Progenitor cell of endocrine pancreas (in vitro differentiated cells): ENCODE measurements at places on chromosomes 5 and 9. TPM values are rescaled to one million over a fixed set of nuclear protein-coding genes. Genes with fewer than 3 reads are reported as not detected.

GRCh38 chr5:143683459-143683858, 128.5 kb upstream of the HMHB1 start:
- H3K4me1 ChIP-seq: peaks cover 4% of the 10 kb centered on the region
- H3K36me3 ChIP-seq: no peaks in the 10 kb centered on the region
- peaks cover 4% of the 10 kb centered on the region for H3K27me3 ChIP-seq
- H3K4me3 ChIP-seq: no peak overlapping the region
- DNase-seq: no peak

SPATA31D4 gene
- total RNA-seq: not detected in 2 replicates

DNA sequence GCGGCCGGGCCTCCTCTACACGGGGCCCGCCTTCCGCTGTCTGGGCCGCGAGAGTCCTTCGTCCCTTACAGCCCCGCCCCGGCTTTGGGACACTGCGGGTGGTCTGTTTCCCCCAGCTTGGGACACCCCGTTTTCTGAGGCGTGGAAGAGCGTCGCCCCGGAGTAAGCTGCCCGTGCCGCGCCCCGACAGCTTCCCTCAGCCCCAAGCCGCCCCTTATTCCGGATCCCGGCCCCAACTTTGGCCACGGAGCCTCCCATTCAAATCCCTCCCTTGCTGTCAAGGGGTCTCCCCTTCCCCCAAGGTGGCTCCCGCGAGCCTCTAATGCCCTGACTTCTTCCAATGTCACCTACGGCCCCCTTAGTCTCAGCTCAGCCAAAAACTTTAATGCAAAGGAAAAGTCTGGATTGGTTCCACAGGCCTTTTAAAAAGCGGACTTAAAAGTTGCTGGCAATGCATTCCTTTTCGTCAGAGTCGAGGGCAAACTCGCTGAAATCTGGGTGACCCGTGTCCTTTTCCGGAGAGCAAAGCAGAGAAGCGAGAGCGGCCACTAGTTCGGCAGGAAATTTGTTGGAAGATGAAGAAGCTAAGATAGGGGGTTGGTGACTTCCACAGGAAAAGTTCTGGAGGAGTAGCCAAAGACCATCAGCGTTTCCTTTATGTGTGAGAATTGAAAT, 19.8 kb downstream of the EXOSC2 start:
- DNase-seq: no peak
- H3K27me3 ChIP-seq: no peaks in the 10 kb centered on the region
- no peaks in the 10 kb centered on the region for H3K36me3 ChIP-seq
- peak overlapping the region; percentile 96 for H3K27ac ChIP-seq
- peaks cover 27% of the 10 kb centered on the region for H3K4me1 ChIP-seq
- H3K4me3 ChIP-seq: peak overlapping the region; percentile 89

- peaks cover 8% of the 10 kb centered on the region for H3K27me3 ChIP-seq
- H3K27ac ChIP-seq: no peak overlapping the region
- H3K4me1 ChIP-seq: peaks cover 11% of the 10 kb centered on the region
- no peak for DNase-seq
These were observed 84.9 kb downstream of the ISL1 start for GRCh38 chr5:51468196-51468595.

HRCT1 gene
- total RNA-seq: not detected in 2 replicates

ADAMTS16 gene
- total RNA-seq: 33.1 and 40.7 TPM in 2 replicates

DNA sequence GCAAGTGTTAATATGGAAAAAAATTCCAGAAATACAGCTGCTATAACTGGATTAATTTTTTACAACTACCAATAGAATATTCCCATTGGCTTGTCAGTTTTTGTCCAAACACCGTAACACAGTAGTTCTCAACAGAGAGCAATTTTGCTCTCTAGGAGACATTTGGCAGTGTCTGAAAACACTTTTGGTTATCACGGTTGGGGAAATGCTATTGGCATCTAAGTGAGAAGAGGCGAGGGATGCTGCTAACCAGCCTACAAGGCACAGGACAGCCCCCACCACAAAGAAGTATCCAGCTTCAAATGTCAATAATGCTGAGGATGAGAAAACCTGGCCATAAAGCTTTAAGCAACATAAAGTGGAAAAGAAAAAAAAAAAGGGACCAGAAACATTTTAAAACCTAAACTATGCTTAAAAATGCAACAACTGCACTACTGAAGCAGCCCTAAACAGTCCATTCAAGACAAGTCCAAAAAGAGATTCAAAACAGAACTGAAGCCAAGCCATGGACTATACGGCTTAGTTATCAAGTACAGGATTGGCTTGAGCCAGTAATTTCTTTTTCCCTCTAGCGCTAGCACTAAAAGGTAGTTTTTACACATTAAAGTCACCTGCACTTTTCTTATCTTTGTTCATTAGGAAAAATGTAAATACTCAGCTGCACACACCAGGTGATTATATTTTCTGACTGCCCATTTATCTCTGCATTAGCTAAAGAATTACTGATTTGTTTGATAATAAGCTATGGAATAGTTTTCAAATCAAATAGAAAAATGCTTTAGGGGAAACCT, 83.9 kb downstream of the NR3C1 start:
- no peak for DNase-seq
- H3K27me3 ChIP-seq: peaks cover 36% of the 10 kb centered on the region
- H3K36me3 ChIP-seq: no peaks in the 10 kb centered on the region
- H3K4me3 ChIP-seq: no peak overlapping the region
- no peak overlapping the region for H3K27ac ChIP-seq

DNA sequence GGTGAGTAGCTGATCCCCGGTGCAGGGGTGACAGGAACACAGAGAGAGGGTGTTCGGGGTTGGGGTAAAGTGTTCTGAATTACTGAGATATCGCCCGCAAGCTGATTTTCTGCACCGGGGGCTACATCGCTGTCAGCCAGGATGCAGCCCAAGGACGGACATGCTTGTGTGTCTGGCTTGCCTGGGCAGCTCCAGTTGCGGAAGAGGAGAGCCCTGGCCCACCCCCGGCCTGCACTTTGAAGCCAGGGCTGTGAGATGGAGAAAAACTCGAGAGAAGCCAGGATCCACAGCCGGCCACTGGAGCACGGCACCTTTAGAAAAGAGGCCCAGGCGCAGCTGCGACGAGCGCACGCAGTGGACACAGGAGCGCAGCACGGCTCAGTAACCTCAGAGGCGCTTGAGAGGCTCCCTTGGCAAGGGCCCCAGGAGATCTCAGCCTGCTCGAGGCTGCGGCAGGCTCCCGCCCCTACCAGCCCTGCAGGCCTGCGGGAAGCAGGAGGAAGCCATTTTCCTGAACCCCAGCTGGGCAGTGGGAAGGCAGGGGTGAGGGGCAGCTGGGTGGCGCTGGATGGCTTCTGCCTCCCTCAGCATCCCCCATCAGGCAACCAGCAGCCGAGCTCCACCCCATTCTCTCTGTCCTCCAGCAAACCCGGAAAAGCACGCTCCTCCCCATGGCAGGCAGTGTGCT, 59.2 kb downstream of the C9orf50 start:
- H3K27me3 ChIP-seq: no peaks in the 10 kb centered on the region
- H3K4me1 ChIP-seq: peaks cover 53% of the 10 kb centered on the region
- no peaks in the 10 kb centered on the region for H3K36me3 ChIP-seq
- H3K27ac ChIP-seq: peak overlapping the region; percentile 88
- no peak for DNase-seq

KCTD16 gene
- 21.2 and 24.3 TPM in 2 replicates for total RNA-seq

GRCh38 chr5:27818888-27819287, 780.5 kb upstream of the CDH9 start:
- H3K36me3 ChIP-seq: no peaks in the 10 kb centered on the region
- DNase-seq: no peak
- H3K4me1 ChIP-seq: no peaks in the 10 kb centered on the region
- no peaks in the 10 kb centered on the region for H3K27me3 ChIP-seq

DNA sequence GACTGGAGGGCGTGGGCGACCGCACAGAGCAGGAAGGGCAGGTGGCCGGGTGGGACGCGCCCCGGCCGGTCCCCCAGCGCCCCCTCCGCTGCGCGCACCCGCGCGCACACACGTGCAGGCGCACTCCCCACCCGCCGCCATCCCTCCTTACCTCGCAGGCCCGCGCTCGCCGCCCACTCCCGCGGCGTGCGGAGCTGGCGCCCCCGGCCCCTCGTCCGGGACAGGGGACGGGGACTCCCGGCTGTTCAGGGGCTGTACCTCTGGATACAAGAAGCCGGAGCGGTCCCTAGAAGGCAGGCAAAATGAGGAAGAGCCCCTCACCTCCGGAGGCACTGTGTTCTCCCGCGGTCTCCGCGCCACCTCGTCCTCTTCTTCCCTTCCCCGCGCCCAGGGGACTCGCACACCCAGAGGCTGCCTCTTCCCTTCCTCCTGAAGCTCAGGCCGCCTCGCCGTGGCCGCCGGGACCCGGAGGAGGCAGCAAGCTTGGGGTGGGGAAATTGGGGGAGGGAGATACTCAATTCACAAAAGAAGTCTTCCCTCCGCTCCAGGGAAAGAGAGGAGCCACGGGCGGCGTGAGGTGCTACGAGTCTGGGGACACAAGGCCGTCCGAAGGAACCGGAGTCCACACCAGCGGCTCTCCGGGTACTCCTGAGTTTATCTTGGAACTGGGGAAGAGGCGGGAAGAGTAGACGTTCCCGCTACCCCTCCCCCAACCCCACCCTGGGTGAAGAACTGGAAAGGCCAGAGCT, 1.4 kb upstream of the GABRB2 start:
- H3K27ac ChIP-seq: no peak overlapping the region
- no peaks in the 10 kb centered on the region for H3K36me3 ChIP-seq
- DNase-seq: peak; percentile 16
- H3K27me3 ChIP-seq: peaks cover 40% of the 10 kb centered on the region
- peak overlapping the region; percentile 88 for H3K4me3 ChIP-seq
- H3K4me1 ChIP-seq: peaks cover 8% of the 10 kb centered on the region

DNA sequence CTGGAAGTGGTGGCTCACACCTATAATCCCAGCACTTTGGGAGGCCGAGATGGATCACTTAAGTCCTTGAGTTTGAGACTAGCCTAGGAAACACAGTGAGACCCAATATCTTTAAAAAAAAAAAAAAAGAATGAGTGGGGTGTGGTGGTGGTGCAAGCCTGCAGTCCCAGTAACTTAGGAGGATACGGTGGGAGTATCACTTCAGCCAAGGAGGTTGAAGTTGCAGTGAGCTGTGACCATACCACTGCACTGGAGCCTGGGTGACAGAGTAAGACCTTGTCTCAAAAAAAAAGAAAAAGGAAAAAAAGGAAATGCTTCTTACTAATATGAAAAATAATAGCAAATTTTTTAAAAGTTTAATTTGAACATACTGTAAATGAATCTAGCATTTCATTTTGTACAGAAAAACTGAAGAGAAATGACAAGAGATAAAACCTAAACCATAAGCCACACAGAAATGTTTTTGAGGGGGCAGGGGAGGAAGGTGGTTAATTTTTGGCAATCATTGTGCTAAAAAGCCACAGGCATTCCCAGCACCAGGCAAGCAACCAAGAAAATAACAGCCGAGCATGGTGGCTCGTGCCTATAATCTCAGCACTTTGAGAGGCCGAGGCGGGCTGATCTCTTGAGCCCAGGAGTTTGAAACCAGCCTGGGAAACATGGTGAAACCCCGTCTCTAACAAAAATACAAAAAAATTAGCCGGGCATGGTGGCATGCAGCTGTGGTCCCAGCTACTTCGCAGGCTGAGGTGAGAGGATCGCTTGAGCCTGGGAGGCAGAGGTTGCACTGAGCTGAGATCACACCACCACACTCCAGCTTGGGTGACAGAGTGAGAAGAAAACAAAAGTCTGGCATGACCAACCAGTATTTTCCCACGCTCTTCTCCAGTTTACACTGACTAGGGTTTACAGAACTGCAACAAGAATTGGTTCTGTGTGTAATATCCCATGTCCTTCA, 114.5 kb upstream of the NR5A1 start:
- no peak for DNase-seq
- H3K27ac ChIP-seq: no peak overlapping the region
- H3K4me3 ChIP-seq: no peak overlapping the region
- peaks cover 24% of the 10 kb centered on the region for H3K4me1 ChIP-seq

SHB gene
- 22.5 and 23.9 TPM in 2 replicates for total RNA-seq

SNX2 gene
- total RNA-seq: 54.0 and 57.0 TPM in 2 replicates

SV2C gene
- total RNA-seq: 0.27 and 0.48 TPM in 2 replicates

DNA sequence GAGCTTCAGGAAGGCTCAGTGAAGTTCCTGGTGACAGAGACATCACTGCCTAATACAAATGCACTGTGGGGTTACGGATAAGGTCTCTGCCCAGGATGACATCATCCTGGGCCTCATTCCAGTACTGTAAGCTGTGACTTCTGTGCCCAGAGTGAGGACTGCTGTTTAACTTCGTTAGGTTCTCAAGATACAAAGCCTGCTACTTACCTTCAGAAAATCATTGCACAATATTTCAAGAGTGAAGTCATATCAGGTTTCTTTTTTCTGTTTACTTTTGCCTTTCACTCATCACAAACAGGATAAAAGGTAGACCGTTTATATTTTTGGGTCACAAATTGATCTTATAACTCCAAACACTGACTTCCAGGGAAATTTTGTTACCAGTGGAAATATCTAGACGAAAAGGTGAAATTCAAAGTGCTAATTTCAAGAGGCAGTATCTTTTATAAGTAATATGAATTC, 241.2 kb downstream of the PIK3R1 start:
- no peaks in the 10 kb centered on the region for H3K36me3 ChIP-seq
- DNase-seq: no peak
- peaks cover 26% of the 10 kb centered on the region for H3K4me1 ChIP-seq

DNA sequence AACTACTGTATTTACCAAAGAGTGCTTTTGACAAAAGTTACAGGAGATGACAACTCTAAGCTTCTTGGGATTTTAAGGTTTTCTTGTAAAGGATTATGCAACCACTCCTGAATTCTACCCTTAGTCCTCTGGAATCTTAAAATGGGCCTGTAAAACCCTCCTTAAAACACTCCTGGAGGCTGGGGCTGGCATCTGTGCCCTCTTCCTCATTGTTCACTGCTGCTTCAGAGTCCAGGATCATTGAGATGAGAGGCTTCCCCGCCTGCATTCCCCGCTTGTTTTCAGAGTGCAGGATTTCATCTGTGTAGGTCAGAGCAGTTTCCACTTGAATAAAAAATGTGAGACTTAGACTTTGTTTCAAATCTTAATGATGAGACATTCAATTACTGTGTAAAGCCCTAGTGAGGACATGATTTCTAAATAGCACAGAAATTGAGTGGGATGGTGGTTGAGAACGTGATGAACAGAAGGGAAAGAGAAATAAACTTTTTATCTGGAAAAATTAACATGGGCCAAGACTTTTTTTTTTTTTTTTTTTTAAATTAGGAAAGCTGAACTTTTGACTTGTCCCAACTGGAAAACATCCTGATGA, 40.4 kb downstream of the PCSK5 start:
- H3K36me3 ChIP-seq: peaks cover 7% of the 10 kb centered on the region
- no peak overlapping the region for H3K27ac ChIP-seq
- no peak overlapping the region for H3K4me3 ChIP-seq
- peaks cover 3% of the 10 kb centered on the region for H3K4me1 ChIP-seq
- DNase-seq: no peak
